ENCODE measurements at places on chromosomes 2 and 18. TPM values are rescaled to one million over a fixed set of nuclear protein-coding genes. Genes with fewer than 3 reads are reported as not detected.

The SLC8A1 gene
- 54.9 TPM for total RNA-seq

DNA sequence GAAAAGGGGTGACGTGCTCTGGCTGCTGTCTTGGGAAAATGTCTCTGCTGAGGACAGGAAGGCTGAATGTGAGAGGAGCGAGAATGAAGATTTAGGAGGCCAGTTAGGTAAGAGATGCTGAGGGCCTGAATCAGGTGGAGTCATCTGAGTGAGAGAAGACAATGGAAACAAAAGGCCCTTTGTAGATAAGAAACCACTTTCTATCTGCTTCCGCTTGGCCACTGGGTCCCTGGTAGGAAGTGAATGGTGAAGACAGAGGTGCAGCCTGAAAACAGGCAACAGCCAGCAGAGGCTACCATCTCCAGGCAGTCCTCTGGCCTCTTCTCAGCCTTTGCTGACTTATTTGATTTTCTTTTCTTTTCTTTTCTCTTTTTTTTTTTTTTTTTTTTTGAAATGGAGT is 374.0 kb upstream of the SLC14A2 start:
- no peaks in the 10 kb centered on the region for H3K36me3 ChIP-seq
- no peaks in the 10 kb centered on the region for H3K27me3 ChIP-seq
- H3K4me1 ChIP-seq, result no peaks in the 10 kb centered on the region
- no peak overlapping the region for H3K4me3 ChIP-seq
- no peak overlapping the region for H3K27ac ChIP-seq

GRCh38 chr18:21267400-21267799 is 25.4 kb downstream of the GREB1L start:
- no peaks in the 10 kb centered on the region for H3K27me3 ChIP-seq
- no peak overlapping the region for H3K4me3 ChIP-seq
- DNase-seq, result no peak
- no peaks in the 10 kb centered on the region for H3K36me3 ChIP-seq
- no peak overlapping the region for H3K27ac ChIP-seq

GRCh38 chr2:12304564-12305171 is 412.1 kb upstream of the TRIB2 start:
- no peak for DNase-seq
- no peaks in the 10 kb centered on the region for H3K36me3 ChIP-seq

The TSGA10 gene
- total RNA-seq, result 11.1 TPM

DNA sequence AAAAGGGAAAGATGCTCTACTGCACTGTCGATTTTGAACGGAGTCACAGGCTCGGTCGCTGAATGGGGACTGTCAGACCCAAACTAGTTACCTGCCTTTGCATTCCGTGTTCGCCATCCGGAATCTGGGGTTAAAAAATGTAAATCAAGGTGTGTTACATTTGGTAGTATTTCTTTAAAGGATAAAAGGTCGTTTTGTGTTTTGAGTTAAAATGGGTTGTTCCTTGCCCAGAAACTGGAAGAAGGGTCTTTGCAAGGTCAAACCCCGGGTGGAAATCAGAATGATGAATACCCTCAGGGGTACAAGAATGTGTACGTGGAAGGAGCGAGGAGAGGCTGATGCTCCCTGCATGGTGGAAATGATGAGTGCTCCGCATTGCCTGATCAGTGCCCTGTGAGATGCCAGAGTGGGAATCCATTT is 1.0 kb downstream of the VSNL1 start:
- peaks cover 32% of the 10 kb centered on the region for H3K4me1 ChIP-seq
- H3K4me3 ChIP-seq, result no peak overlapping the region
- DNase-seq, result no peak
- no peaks in the 10 kb centered on the region for H3K27me3 ChIP-seq

All from spleen (tissue), 13 donors.